ENCODE measurements at places on chromosomes 7 and 10.

DNA sequence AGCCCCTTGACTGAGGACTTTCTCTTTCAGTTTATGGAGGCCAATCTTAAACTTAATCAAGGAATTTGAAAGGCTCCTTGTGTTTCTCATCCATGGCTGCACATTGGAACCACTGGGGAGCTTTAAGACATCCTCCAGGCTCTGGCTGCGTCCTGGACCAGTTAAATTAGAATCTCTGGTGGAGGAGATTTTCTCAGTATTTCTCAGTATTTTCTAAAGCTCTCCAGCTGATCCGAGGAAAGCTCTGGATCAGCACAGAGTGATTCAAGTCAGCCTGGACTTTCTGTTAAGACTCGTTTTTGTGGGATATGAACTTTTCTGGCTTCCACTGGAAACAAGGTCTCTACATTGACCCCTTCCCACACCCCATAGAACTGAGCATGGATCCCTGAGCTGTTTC is 249.8 kb downstream of the STK31 start:
- DNase-seq, result no peak

DNA sequence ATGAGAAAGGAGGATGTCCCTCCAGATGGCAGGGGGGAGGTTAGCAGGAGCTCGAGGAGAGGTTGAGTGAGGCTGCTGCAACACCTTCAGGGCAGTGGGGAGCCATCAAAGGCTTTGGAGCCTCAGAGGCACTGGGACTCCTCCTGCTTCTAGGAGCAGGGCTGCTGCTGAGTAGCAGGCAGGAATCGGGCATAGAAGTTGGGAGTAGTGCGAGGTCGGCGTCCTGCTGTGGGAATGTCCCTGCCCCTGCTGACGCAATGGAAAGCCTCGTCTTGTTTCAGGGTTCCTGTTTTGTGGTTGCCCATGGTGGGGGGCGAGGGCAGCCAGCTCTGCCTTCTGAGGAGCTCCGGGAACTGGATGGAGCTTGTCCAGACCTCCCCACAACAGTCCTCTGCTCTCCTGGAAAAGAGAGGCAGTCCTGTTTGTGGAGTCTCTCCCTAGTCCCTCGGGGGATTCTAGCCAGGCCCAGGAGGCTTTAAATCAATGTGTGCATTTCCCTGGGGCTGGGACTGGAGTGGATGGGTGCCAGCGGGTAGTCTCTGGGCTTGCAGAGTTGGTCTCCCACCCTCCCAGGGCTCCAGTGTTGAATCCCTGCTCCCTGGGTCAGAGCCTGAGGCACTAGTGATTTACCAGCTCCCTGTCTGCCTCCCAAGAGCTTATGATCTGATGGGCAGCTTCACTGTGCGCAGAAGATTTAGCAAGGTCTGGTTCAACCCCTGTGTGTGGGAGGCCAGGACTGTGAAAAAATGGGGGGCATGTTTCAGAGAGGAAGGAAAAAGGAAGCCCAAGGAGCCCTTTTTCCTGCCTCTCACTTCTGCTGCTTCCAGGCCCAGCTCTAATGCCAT is 98.7 kb upstream of the PPIF start:
- no peak for DNase-seq

DNA sequence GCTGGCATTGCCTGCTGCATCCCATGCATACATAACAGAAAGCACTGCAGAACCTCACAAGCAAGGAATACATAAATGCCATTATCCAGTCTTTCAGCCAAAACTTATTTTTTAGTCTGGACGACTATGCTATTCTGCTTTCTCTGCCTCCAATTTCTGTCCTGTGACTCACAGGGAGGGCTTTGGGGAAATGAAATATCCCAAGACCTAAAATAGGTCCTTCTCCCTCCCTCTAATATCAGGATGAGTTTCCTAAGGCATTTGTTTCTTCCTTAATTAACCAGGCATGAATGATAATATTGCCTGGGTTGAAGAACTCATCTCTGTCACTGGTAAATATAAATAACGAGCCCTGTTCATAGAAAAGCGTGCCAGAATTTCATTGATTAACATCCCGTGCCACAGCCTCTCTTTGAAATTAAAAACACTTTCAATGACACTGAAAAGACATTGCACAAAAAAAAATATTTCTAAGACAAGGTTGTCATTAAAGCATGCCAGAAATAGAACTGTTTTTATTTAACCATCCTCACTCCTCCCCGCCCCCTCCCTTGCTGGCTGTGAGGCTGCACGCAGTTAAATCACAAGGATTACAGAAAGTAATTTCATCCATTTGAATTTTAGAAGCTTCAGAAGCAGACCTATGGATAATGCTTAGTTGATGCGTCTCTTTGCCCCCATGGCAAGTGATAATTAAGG is 103.0 kb upstream of the ANKRD1 start:
- no peak for DNase-seq

DNA sequence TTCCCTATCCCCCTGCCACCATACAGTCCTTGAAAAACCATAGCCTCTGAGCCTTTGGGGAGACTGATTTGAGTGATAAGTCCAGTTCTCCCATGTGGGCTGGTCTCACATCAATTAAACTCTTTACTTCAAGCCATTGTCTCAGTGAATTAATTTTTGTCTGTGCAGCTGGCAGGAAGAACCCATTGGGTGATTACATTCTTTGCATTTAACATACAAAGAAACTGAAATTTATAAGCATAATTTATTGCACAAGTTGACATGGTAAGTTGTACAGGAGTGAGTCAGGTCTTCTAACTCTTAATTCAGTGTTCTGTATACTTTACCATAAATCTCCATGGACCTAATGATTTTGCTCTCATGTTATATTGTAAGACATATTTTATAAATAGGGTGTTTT is 1613.0 kb upstream of the LRRTM3 start:
- DNase-seq, result no peak

DNA sequence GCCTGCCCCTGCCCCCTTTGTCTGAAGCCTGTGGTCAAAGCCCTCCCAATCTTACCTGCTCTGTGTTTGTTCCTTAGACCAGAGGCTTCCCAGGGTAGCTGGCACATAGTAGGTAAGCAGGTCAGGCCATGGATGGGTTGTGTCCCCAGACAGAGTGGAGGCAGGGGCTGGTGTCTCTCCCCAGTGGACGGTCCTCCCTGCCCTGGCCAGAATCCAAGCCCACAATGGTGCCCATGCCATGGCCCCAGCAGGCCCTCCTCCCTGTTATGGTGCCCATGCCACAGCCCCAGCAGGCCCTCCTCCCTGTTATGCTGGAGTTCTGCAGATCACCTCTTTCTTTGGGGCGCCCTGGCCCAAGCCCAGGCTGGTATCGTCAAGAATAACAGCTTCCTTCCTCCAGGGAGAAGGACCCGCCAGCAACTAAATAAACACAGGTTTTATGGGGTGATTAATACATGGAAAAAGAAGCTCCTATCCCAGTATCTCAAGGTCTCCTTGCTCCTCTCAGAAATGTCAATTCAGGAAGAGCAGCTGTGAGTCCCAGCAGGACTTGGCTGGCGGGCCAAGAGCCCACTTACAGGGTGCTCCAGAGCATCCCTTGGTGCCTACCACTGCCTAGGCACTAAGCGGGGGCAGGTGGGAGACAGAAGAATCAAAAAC is 82.0 kb downstream of the NEURL1 start:
- DNase-seq, result no peak

DNA sequence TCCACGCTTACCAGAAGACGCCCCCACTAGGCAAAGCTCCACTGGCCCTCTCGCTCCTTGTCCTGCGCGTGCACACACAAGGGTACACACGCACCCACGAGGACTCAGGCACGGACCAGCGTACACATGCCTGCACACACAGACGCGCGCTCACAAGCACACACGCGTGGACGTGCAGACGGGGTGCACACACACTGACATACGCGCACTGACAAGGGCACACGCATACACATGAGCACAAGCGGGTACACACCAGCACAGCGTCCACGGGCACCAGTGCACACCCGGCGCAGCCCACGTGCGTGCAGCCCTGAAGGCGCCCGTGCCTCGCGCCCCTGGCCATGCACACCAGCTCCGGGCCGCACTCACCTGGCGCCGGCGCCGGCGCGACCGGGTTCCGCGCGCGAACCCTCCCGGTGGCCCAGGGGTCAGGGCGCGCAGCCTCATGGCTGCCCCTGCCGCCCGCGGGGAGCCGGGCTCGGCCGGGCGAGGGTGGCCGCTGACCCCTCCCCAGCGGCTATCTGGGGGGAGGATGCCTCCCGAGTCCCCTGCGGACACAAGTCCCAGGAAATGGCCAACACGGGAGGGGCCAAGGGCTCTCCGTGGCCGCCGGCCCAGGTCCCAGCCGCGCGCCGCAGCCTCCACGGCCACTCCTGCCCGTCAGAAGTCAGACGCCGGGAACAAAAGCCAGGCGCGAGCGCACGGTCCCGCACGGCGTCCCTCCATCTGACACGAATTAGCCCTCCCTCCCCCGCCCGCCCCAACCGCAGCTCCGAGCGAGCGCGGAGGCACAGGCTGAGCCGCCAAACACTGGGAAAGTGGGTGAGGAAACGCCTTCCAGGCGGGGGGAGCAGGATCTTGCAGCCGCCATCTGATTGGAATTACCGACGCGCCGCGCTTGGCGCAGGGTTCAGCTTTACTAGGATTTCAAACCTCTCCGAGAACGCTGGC is 45.0 kb downstream of the TNS3 start:
- DNase-seq, result no peak

- DNase-seq, result no peak
Observed at GRCh38 chr7:90958647-90959046, 305.6 kb upstream of the FZD1 start.

DNA sequence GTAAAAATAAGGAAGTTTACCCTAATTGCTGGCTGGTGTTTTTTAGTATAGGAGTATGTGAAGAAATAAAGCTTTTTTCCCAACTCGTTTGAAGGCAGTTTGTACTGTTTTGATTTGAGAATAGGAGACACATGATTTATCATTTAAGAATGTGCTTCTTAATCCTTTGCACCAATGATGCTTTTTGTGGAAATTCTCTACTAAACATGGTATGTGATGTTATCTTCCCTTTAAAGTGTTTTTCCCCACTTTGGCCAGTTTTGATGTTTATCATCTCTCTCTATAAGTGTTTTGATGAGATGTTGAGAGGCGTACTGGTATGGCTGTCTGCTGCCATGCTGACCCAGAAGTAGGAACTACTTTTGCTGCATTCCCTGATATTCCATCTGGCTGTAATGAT is 85.1 kb downstream of the SUGCT start:
- DNase-seq, result no peak

GRCh38 chr7:149457766-149458165 is 3.1 kb downstream of the ZNF777 start:
- no peak for DNase-seq

DNA sequence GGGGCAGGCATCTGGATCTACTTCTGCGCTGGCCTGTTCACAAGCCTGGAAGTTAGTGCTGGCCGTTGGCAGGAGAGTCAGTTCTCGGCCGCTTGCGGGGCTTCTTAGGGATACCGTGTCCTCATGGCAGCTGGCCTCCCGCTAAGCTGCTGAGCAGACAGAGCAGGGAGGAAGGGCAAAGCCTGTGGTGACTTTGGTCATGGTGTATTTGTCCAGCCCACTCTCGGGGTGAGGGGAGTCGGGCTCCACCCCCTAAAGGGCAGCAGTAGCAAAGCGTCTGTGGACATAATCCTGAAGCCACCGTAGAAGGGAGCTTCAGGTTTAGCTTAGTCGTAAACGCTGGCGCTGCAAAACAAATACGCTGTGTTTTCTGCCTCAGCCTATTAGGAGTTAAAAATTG is 12.2 kb downstream of the UBE3C start:
- no peak for DNase-seq

DNA sequence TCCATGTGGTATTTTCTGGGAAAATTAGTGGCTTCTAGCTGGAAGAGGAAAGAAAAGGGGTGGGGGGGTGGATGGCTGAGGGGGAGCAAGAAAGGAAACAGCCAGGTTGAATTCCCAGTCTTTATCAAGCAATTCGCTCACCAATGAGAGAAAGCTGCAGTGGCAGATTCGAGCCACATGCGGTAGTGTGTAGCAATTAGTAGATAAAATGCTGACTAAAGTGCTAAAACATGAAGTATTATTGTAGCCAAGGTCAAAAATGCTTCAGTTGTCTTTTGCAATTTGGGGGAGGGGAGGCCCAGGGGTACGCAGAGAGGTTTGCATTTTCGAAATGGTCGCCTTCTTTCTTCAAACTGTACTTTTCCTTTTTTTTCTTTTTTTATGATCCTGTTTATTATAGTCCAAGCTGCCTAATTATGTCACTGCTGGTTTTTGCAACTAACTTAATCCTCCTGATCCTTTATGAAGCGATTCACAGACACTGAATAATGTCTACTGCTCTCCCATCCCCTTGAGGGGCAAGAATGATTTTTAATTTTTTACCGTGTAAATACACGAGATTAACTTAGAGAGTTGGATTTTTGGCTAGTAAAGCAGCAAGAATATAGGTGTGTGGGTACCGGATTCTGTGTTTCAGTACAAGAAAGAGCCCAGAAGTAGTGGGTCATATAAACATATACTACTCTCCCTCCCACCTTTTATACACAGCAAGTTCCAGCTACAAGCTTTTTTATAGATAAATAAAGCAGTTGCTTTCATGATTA is 3.6 kb upstream of the ARID5B start:
- DNase-seq, result no peak

- DNase-seq, result no peak
Observed at GRCh38 chr7:106731646-106732444, 70.9 kb upstream of the CCDC71L start.

DNA sequence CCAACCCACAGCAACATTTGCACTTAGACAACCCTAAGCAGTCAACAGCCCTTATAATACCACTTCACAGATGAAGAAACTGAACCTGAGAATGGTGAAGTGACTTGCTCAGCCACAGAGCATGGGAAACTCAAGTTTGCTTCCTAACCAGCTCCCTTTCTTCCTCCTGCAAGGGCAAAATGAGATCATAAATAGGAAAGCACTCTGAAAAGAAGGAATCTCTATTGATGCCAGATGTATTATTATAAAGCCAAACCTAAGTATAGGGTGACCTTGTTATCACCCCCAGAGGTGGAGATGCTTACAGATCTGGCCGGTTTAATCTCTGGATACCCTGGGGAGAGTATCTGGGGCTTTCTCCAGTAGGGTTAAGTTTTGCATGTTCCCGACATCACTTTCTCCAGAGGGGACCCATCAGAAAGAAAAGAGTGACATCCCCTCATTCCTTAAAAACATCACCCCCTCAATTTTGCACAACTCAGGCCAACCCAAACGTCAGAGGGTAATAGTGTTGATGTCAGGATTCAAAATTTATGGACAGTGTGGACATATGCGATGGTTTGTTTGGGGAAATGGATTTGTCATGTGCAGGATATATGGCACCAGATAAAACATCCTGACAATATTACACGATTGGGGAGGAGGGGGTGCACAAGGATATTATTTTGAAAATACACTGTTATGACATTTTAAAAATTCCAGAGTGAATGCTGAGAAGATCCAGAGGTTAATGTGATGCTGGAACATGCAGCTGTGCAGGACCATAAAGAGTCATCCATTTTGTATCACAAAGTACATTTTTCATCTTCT is 24.0 kb upstream of the XPNPEP1 start:
- DNase-seq, result no peak

GRCh38 chr7:129262324-129262723 is 37.5 kb downstream of the AHCYL2 start:
- no peak for DNase-seq

All from stimulated activated CD8-positive, alpha-beta memory T cell treated with anti-CD3 and anti-CD28 coated beads, Interleukin-12 subunit alpha, Interleukin-12 subunit beta, amount 100 ng/mL, for 4 hours (primary cell).